ENCODE measurements at places on chromosomes 6 and 20.

DNA sequence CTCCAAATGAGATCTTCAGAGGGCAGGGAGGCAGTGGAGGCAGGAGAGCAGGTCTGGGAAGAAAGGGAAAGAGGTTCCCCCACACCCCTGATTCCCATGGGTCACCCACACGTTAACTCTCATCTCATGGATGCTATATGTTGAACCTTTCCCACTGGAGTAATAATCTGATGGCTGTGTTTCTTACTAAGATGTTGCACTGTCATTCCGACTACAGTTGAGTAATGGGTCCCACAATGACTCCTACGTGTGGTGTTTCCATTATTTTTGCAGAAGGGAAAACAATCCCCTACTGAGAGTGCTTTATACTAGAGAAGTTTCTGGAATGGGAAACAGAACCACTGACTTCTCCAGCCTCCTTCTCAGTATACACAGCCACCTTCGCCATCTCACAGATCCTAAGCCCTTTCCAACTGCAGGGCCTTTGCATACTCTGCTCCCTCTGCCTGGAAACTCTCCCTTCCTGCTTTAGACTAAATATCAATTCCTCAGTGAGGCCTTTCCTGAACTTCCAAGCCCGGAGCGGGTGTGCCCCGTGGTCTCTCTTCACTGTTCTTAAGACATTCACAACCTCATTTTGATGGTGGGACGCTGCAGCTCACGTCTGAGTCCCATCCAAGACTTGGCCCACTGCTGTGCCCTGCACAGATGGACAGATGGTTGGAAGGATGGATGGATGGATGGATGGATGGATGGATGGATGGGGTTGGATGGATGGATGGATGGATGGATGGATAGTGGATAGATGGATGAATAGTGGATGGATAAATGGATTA, 238.6 kb upstream of the PMEPA1 start:
- no peak for DNase-seq

DNA sequence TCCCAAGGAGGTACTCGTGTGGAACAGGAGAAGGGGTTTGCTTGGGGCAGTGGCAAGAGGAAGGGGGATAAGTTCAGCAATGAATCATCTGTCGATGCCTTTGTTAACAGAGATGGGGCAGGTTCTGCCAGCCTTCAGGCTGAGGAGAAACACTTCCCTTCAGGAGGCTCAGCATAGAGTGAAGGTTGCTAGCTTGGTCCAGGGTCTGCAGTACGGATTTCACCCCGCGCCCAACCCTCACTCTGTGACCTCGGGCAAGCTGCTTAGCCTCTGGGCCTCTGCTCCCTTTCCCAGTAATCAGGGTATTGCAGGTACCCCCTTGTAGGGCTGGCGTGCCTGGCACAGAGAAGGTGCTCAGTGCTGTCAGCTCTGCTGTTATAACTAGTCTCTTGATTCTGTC, 7.5 kb downstream of the CAPN11 start:
- DNase-seq = no peak

DNA sequence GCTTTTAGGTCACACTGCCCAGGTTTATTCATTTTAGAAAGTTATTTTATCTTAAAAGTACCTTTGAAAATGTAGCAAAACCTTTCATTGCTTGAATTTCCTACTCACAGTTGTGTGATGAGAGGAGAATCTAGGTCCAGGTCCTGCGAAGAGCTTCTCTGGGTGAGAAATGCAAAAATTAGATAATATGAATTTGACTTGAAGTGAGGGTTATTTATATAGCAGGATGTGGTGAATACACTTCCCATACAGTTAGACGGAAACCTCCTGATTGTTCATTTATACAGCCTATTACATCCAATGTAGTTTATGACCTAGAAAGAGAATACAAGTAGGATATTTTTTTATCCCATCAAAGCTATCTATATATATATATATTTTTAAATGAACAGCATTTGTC, 30.5 kb downstream of the CDKAL1 start:
- DNase-seq = no peak

DNA sequence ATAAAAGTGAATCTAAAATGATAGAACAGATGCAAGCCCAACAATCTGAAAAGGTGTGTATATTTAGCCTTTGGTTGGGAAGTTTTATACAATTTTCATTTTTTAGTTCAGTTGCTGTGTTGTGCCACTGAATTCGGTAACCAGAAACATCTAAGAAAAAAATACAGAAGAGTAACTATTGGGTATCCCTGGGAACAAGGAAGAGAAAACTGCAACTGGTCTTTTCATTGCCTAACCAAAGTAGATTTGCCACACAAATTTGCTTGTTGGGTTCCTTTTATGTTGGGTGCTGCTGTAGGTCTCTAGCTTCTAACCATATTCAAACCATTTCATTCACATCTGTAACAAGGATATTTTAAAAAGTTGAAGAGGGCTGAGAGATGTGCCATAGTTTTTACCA, 2.8 kb upstream of the TMEM30A start:
- DNase-seq = no peak

DNA sequence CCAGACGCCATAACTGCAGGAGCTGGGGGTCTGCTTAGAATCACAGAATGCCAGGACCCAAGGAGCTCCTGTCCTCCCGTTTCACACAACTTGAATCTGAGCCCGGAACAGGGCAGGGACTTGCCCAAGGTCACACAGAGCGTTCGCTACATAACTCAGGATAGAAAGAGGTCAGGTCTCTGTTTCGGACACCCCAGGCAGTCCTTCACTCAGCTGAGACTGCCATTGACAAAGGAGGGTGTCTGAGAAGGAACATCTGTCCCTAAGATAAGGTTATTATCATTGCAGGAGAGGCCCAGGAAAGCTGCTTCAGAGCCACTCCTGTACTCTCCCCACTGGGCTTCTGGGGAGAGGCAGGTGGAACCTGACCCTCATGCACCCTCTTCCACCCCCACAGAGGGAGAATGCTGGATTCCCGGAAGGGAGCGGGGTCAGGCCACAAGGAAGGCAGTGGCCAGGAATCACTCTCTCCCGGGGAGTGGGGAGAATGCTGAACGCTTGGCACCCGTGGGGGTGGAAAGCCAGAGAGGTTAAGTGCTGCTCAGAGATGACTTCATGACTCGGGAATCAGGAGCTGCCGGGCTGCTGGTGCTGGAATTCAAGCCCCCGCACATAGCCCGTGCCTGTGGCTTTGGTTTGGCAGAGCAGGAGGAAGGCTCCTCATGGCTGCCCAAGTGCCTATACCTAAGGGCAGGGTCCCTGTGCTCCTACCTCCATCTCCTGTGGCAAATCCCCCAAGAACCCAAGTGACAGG, 10.7 kb downstream of the SDC4 start:
- DNase-seq = peak; percentile 89

GRCh38 chr20:7939663-7940062, 595 bp downstream of the HAO1 start:
- no peak for DNase-seq

GRCh38 chr6:24140591-24140990, 14.6 kb downstream of the NRSN1 start:
- DNase-seq = no peak

- DNase-seq = no peak
These were observed 872 bp downstream of the HSPA12B start for GRCh38 chr20:3733119-3733995.

- DNase-seq = no peak
These were observed 31.3 kb upstream of the E2F3 start for GRCh38 chr6:20370393-20370792.

DNA sequence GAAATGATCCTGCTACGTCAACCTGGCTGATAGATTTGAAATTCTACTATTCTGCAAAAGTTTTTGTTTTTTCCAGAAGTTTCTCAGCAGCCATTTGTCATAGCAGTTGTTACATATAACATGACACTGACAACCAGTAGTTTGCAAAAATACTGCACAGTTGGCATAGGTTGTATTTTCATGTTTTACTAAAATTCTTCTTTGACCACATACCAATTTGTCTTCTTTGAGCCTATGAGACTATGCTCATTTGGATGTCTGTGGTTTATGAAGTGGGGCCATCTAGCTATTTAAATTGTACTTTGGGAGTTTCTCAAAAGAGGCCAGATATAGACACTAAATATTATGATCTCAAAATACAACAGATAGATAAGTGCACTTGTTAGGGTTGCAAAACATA, 104.9 kb upstream of the PREP start:
- peak; percentile 48 for DNase-seq

DNA sequence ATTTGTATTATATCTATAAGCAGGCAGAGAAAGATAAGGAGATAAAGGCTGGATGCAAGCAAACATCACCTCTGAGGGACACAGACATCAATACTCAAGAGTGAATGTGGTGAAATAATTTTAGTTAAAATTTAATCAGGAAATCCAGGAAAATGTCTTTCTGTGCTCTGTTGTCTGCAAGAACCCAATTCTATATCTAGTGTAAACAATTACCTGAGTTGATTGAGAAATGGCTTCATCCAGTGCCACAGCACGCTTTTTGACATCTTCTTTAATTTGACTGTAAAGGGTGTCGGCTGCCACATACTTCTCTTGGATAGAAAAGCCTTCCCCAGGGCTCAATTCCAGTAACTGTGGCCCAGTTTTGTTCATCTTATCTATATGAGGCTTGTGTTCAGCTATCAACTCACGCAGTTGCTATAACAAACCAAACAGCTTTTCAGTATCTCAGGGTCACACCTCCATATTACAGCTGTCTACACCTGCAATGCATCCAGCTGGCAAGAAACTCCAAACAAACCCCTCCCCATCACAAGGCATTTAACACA, 131.6 kb downstream of the DST start:
- DNase-seq = no peak

GRCh38 chr6:109794201-109794923, 103.3 kb downstream of the FIG4 start:
- DNase-seq = peak; percentile 74

GRCh38 chr20:53048387-53048786, 76.2 kb downstream of the TSHZ2 start:
- no peak for DNase-seq

DNA sequence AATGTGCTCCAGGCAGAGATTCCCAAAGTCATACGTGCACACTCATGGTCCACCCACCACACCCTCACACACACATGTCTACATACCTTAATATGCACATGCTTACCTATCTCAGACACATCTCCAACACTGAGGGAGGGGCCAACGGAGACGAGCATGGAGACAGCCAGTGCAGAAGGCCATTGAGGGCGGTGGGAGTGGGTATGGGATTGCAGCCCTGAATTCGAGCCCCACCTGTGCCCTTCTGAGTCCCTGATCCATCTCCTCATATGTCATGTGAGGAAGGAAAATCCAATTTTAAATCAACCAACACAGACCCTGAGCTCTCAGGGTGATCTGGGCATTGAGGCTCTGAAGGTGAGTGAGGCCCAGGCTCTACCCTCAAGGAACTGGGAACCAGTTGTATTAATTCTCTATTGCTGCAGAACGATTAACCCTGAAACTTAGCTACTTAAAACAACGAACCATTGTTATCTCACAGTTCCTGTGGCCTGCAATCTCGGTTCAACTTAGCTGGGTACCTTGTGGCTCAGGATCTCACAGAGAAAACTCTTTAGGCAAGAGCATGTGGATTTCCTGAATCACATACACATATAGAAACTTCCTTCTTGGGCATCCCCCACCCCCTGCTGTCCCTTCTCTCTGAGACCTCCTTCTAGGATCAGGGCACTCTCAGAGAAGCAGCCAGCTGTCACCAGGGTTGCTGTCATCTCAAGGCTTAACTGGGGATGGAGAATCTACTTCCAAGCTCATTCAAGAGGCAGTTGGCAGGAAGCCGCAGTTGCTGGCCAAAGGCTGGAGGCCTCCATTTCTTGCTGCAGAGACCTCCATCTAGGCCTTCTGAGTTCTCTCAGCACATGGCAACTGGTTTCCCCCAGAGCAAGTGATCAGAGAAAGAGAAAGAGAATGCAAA, 28.3 kb downstream of the GLP1R start:
- no peak for DNase-seq

DNA sequence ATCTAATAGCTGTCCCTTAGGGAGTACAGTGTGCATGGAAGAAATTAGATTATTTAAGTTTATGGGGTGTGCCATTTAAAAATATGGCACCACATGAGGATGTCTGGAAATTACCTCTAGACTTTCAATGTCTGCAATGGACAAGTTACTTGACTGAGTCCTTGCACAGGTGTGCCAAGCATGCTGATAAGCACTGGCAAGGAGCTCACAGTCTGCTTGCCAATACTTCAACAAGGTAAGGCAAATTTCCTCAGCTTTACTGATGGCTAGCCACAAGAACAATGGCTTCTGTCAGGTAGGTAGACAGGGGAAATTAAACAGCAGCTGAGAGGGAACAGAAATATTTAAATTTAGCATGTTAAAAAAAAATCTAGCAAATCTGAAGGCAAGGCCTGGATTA, 91.1 kb upstream of the TRAF3IP2 start:
- no peak for DNase-seq

DNA sequence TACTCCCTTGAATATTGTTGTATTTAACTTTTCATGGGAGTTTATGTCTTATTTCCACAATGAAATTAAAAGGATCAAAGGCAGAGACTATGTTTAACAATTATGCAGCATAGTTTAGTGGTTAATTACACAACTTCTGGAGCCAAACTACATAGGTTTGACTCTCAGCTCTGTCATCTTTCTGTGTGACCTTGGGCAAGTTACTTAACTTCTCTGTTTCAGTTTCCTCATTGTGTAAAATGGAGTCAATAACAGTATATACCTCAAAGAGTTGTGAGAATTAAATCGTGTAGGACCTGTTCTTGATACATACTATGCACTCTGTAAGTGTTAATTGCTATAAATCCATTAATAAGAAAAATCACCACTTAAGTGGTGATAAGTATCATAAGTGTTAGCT, 48.3 kb downstream of the BTBD9 start:
- DNase-seq = no peak

DNA sequence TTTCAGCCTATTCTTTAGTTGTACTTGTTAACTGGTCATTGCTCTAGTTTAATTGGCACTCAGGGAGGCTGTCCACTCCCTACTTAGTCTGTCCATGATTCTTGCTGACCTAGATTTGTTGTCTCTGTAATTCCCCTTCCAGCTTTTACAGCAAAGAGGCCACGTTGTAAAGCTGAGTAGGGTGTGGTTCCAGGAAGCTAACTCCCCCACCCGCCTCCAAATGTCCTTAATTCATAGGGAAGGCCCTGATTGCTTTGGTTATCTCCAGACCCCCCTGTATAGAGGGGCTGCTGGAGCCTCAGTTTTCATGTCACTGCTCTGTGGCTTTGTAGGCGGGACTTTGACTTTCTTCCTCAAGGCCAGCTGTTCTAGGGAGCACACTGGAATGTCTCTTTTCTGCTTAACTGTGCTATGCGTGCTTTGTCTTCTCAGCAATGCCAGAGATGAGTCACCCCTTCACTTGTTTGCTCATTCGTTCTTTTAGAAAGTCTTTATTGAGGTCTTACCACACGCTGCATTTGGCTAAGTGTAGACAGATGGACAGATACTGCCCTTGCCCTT, 175.1 kb upstream of the JAG1 start:
- DNase-seq = peak; percentile 98

- no peak for DNase-seq
These were observed 16.7 kb downstream of the RPP21 start for GRCh38 chr6:30361661-30362060.

- peak; percentile 31 for DNase-seq
These were observed 36.2 kb downstream of the ZBTB9 start for GRCh38 chr6:33490621-33491020.

GRCh38 chr6:121590916-121591315, 155.5 kb downstream of the GJA1 start:
- no peak for DNase-seq

- peak; percentile 71 for DNase-seq
These were observed 35.0 kb downstream of the SESN1 start for GRCh38 chr6:109059571-109060021.

- peak; percentile 58 for DNase-seq
These were observed 96.1 kb upstream of the RIN2 start for GRCh38 chr20:19661717-19662636.

Measured in LHCN-M2 (cell line).